ENCODE measurements at places on chromosomes 6 and 20. TPM values are rescaled to one million over a fixed set of nuclear protein-coding genes. Genes with fewer than 3 reads are reported as not detected.

DNA sequence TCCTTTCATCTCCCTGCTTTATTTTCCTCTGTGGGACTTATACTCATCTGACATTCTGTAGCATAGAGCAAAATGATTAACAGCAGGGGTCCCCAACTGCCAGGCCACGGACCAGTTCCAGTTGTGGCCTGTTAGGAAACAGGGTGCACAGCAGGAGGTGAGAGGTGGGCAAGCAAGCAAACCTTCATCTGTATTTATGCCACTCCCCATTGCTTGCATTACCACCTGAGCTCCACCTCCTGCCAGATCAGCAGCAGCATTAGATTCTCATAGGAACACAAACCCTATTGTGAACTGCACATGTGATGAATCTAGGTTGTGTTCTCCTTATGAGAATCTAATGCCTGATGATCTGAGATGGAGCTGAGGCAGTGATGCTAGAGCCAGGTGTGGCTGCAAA is 130.5 kb upstream of the SLC24A3 start:
- DNase-seq = no peak

- DNase-seq = no peak
Measured at GRCh38 chr6:69735027-69735426, 61.8 kb downstream of the LMBRD1 start.

Gene HIVEP1
- 35.8 TPM for total RNA-seq

Gene CLPSL2
- not detected for total RNA-seq

GRCh38 chr20:10350188-10350842 is 83.7 kb downstream of the MKKS start:
- DNase-seq = no peak

DNA sequence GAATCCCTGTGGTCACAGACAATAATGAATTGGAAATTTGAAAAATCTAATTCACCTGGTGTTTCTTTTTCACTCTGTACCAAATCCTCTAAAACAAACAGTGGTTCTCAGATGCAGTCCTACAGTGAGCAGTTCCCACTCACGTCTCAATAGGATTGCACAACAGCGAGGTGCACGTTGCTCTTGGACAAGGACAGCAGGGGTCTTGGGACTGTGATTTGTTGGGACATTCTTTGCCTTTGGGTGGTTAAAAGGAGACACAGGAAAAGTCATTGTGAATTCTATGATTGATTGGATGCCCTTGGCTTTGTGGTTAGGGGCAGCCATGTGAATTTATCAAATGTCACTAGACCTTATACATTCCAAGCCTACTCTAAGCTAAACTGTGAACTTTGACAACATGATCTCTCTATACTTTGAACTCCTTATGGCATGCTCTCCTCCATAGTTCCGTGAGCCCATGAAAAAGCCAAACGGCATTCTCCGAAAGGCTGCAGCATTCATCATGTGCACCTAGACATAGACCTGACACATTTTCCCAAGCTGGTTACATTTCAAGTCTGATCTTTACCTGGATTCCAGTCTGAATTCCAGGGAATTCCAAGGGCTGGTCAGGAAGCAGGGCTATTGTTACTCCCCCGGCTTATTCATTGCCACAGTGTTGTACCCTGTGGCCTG is 647 bp downstream of the UNC93A start:
- DNase-seq = no peak

- DNase-seq = no peak
Measured at GRCh38 chr6:167811442-167812087, 15.1 kb upstream of the AFDN start.

DNA sequence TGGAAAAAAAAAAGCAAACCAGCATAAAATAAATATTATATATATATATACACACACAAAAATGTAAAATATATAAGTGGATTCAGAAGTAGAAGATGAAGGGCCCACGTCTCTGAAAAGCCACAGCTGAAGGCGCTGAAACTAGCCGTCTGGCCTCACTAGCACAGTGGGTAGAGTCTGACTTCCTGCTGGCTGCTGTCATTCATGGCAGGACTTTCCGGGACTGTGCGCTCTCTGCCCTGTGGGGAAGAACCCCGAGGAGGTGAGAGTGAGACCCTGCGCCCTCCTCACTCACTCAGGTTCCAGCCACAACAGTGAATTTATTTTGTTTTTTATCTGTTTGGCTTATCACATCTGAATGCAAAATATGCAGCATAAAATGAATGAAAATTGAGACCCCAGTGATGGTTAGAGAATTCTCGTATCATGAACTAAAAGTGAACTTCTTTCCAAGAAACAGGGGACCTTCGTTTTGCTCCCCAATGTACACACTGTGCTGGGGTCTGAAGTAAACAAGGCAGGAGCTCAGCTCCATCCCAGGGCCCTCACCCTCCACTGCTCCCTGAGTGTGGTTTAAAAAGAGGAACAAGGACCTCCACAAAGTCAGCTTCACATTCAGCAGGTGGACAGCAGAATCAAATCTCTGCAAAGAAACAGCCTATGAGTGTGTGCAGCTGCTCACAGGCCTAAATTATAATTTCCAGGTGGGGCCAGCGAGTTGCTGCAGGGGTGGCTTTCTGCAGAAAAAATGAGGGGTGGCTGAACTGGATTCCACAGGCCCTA is 1.3 kb upstream of the RAMACL start:
- DNase-seq = no peak

DNA sequence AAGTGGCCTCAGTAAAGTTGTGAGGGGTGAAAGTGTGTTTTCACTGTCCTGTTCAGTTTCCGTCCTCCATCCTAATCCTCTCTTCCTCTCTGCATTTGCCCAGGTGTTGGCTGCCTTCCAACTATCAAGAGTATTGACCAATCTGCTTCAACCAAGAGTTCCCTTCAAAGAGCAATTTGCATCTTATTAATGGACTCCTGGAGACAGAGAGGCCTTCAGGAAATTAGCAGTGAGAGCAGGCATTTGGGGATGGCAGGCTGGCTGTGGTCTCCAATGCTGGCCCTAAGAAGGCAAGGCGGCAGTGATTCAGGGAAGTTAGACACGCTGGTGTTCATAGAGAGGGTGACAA is 77.2 kb downstream of the GPR6 start:
- no peak for DNase-seq

DNA sequence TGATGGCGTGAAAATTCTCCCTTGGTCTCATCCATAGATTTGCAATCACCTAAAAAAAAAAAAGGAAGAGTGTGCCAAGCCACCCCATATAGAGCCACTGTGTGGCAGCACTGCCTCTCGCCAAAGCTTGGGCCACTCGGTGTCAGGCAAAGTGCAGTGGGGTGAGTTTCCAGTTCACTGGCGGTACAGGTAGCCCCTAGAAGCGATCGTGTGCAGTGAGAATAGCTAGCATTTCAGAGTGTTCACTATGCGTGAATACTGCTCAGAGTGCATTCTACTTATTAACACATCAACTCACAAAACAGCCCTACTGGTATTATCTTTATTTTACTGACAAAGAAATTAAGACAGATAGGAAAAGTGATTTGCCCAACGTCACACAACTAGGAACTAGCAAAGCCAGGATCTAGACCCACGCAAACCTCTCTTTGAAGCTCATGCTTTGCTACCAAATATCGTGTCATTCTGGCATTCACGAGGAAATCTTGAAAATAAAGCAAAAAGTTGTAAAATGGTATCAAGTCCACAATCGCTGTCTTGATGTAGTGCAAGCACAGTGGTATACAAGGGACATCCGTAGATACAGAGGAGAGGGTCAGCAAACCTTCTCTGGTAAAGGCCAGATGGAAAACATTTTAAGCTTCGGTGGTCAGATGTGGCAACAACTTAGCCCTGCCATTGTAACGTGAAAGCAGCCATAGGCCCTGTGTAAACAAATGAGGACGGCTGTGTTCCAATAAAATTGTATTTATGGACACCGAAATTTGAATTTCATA is 10.4 kb upstream of the GCNT2 start:
- no peak for DNase-seq

Gene HLA-DRA
- total RNA-seq = 115 TPM

- no peak for DNase-seq
Measured at GRCh38 chr20:52242237-52243230, 51.0 kb upstream of the ZFP64 start.

GRCh38 chr6:159760602-159761057 is 1.2 kb upstream of the ACAT2 start:
- no peak for DNase-seq

- no peak for DNase-seq
Measured at GRCh38 chr6:144443157-144443556, 158.0 kb downstream of the UTRN start.

DNA sequence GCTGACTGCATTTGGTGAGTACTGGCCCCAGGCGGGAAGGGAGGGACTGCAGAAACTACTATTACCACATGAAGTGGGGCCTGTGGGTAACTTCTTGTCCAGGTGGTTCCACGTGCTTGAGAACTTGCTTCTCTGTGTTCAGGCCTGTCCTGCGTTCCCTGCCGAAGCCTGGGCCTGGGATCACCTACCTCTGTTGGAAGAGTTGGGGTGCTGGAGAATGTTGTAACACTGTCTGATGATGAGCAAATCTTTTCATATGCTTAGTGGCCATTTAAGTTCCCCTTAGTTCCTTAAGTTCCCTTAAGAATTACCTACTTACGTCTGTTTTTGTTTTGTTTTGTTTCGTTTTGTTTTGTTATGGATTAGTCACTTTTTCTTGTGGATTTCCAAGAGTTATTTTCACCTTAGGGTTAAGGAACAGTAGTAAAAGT is 154.4 kb downstream of the DTNBP1 start:
- peak; percentile 31 for DNase-seq

- no peak for DNase-seq
Measured at GRCh38 chr6:80689716-80690395, 583.4 kb downstream of the BCKDHB start.

DNA sequence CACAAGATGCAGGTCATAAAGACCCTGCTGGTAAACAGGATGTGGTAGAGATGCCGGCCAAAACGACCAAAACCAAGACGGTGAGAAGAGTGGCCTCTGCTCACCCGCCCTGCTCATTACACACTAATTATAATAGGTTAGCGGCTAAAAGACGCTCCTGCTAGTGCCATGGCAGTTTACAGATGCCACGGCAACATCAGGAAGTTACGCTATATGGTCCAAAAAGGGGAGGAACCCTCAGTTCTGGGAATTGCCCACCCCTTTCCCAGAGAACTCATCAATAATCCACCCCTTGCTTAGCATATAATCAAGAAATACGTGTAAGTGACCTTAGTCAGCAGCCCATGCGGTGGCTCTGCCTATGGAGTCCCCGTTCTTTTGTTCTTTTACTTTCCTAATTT is 17.6 kb downstream of the BHLHE23 start:
- DNase-seq = no peak

Gene MICB
- total RNA-seq = 2.9 TPM

GRCh38 chr6:68086199-68086598 is 548.9 kb upstream of the ADGRB3 start:
- no peak for DNase-seq

DNA sequence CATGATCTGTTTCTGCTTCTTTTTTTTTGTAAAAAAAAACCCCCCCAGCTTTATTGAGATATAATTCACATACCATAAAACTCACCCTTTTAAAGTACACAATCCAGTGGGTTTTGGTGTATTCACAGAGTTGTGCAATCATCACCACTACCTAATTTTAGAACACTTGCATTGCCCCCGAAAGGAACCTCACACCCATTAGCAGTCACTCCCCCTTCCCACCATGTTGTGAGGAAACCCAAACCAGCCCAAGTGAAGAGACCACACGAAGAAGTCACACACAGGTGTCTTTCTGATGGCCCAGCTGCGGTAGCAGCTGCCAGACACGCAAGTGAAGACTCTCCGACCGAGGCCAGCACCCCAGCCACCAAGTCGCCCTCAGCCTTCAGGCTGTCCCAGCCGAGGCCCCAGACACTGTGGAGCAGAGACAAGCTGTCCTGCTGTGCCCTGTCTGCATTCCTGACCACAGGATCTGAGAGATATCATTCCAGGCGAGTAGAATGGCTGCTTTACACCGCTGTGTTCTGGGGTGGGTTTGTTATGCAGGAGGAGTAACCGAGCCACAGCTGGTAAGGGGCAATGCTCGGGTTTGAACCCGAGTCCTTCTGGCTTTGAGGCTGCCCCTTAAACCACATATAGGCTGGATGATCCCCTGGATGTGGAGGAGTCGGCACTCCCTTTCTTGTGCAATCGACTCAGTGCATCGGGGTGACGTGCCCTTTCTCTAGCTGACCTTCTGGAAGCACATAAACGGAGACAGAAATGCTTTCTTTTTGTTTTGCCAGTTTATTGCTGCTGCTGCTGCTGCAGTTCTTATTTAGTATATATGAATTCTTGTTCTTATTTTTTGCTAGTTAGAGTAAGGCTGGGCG is 59.1 kb upstream of the PTPN1 start:
- DNase-seq = peak; percentile 56

Gene HRH3
- not detected for total RNA-seq

DNA sequence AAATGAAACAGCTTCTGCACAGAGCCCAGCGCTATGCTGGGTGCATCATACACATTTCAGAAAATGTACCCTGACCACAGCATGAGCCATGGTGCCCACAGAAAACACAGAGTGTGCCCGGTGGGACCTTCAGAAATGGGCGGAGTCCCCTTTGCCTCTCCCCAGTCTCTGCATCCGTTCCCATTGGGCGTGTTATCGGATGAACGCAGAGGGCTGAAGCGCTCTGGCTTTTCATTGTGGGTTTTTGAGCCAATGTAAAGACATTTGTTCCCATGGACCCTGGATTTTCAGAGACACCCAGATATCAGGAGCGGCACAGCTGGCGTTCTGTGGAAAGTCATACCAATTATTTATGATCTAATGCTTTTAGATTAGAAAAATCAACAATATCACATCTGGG is 99.8 kb downstream of the DACT2 start:
- DNase-seq = no peak

Gene ZNF334
- total RNA-seq = 1.2 TPM

- peak; percentile 32 for DNase-seq
Measured at GRCh38 chr6:98977671-98978292, 30.0 kb upstream of the FBXL4 start.

DNA sequence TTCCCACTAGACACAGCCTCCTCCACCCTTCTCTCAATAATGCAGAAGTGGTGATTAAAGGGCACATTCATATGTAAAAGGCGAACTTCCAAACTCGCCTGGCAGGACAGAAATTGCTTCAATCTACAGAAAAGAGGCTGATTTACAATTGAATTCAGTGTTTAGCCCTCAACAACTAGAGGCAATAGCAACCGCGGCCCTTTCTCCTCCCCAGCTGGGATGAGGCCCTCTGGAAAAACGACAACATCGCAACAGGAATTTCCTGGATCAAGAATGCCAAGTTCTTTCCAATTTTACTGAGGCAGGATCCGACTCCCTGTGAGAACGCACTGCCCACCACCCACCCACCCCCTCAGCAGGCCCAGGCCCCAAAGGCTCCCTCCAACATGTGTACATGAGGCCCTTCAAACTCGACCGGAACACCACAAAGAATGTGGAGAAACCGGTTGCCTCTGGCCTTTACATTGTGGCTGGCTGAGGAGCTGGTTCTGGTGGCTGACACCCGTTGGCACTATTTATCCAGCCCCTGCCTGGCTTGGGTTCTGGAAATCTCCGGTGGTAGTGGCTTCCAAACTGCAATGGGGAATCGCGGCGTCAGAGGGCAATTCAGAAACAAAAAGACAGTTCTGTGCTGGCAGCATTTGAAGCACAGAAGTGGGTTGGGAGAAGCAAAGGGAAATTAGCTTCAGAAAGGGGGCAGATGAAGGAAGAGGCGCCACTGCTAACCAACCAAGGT is 36.8 kb downstream of the ZMYND8 start:
- DNase-seq = peak; percentile 61
